HL-60 (cell line): ENCODE measurements at places on chromosomes 7 and 10.

GRCh38 chr10:32149252-32149955 lies 93.2 kb upstream of the KIF5B start:
- no peak for DNase-seq

DNA sequence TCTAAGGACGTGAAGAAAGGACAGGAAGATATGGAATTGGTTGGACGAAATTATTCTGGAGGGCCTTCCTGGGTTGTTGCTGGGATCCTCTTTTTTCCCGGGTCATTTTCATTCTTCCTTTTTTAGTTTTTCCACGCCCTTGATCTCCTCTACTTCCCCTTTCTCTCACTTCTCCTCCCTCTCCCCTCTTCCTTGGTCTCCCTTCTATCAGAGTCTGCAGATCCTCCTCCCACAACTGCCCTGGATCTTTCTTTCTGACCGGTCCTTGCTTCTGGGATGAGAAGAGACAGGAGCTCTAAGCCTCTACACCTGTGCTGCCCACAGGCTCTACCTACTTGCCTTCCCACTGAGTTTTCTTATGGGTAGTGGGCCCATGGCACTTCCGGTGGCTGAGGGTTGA lies 103.7 kb upstream of the RELN start:
- DNase-seq, result no peak

- DNase-seq, result no peak
These were observed 28.6 kb upstream of the ST7 start for GRCh38 chr7:116924741-116925140.

DNA sequence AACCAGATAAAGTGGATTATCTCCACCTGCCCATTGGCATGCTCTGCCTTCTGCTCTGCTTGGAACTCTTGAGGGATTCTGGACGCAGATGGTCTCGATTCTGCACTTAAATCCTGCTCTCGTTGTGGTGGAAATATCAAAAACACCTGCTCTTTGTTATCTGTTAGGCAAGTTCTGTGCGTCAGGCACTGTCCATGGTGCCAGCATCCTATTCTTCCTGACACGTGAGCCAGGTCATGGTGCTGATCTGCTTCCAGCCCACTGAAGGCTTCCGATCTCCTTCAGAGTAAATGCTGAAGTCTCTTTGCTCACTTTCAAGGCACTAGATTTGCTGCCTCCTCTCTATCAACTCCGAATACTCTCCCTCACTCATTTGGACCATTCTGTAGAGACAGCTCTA lies 505.6 kb downstream of the HTR7 start:
- no peak for DNase-seq

GRCh38 chr7:155269766-155270585 lies 27.7 kb upstream of the INSIG1 start:
- DNase-seq, result no peak

GRCh38 chr10:50322077-50322476 lies 70.8 kb upstream of the ASAH2 start:
- no peak for DNase-seq

DNA sequence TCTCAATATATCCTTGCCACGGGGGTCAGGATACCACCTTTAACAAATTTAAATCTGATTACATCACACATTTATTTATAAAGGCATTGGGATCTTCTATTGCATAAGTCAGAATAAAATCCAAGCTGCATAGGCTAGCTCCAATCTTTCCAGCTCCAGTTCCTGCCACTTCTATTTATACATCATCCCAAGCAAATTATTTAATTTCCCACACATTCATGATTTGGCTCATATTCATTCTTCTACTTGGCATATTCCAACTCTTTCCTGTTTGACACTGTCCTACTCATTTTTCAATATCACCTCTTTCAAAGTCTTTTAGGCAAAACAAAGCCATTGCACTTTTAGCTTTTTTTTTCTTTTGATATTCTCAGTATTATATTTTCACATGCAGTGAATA lies 579.0 kb upstream of the FZD8 start:
- no peak for DNase-seq
